T-helper 2 cell treated with Interferon-gamma antibody and Interleukin-4, amounts not matched to agents 5 μg/mL and 100 μg/mL, for 36 hours (primary cell): ENCODE measurements at places on chromosomes 16 and 17.
A peak's percentile ranks its signal among the peaks of the same experiment; 100 is the strongest.

DNA sequence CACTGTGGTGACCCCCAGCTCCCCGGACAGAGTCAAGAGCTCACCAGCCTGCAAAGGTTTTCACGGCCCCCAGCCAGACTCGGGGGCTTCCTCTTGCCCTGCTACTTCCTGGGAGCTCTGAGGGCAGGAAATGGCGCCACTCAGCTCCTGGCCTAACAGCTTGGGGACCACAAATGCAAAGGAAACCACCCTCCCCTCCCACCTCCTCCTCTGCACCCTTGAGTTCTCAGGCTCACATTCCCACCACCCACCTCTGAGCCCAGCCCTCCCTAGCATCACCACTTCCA is 375 bp upstream of the SPN start:
- peak; percentile 64 for DNase-seq
- H3K27ac ChIP-seq: peak overlapping the region; percentile 95
- no peaks in the 10 kb centered on the region for H3K27me3 ChIP-seq
- H3K4me3 ChIP-seq: peak overlapping the region; percentile 97
- peaks cover 36% of the 10 kb centered on the region for H3K4me1 ChIP-seq

DNA sequence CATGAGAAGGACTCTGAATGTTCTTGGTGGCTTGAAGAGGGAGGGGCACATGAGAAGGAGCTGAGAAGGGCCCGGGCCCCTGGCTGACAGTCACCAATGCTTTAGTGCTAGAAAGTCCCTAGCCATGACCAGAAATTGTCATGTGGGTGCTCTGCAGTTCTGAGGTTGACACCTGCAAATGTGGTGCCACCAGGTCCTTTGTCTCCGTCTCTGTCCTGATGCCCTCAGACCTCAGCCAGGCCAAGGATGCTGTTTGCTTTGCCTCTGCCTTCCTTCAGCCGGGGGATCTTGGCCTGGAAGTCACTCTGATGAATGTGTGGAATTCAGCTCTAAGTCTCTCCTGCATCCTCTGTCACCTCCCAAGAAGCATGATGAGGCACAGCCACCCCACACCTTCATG is 63.6 kb downstream of the TNFRSF13B start:
- H3K4me3 ChIP-seq: no peak overlapping the region
- no peak for DNase-seq
- H3K27ac ChIP-seq: no peak overlapping the region
- no peaks in the 10 kb centered on the region for H3K36me3 ChIP-seq
- peaks cover 13% of the 10 kb centered on the region for H3K4me1 ChIP-seq

- no peaks in the 10 kb centered on the region for H3K36me3 ChIP-seq
- H3K4me3 ChIP-seq: no peak overlapping the region
- no peak for DNase-seq
- H3K27ac ChIP-seq: no peak overlapping the region
- no peaks in the 10 kb centered on the region for H3K4me1 ChIP-seq
Measured at GRCh38 chr17:36816214-36816906, 120.9 kb upstream of the LHX1 start.

DNA sequence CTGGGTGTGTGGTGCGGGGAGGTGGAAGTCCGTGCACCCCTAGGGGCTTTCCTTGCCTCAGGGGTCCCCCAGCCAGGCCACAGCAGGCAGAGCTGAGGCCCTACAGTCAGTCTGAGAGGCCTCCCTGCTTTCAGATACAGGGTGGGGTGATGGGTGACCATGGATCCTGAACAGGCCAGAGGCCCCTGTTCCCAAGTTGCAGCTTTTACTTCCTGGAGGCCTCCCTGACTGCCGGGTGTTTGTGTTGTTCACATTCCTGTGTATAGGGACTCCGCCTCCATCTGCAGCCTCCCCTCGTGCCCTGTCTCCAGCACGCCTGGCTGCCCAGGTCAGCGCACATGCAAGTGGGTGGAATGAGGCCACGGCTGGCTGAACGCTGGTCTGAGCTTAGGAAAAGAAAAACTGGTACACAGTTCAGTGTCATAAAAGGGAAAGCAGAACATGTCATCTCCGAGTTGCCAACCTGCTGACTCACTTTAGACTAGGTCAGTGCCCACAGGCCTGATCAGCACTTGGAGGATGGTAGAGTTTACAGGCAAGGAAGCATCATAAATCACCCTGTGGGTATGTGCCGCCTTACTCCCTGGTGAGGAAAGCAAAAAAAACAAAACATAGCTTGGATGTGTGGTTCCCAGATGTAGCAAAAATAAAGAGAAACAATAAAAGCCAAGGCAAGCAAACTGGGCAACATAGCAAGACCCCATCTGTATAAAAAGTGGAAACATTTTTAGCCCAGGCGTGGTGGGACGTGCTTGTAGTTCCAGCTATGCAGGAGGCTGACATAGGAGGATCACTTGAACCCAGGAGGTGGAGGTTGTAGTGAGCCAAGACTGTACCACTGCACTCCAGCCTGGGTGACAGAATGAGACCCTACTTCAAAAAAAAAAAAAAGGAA is 6.2 kb upstream of the SLC7A6 start:
- DNase-seq: no peak
- H3K36me3 ChIP-seq: peaks cover 3% of the 10 kb centered on the region
- no peaks in the 10 kb centered on the region for H3K27me3 ChIP-seq
- H3K4me1 ChIP-seq: peaks cover 10% of the 10 kb centered on the region
